ENCODE measurements at places on chromosomes 1 and 21. TPM values are rescaled to one million over a fixed set of nuclear protein-coding genes. Genes with fewer than 3 reads are reported as not detected.

DNA sequence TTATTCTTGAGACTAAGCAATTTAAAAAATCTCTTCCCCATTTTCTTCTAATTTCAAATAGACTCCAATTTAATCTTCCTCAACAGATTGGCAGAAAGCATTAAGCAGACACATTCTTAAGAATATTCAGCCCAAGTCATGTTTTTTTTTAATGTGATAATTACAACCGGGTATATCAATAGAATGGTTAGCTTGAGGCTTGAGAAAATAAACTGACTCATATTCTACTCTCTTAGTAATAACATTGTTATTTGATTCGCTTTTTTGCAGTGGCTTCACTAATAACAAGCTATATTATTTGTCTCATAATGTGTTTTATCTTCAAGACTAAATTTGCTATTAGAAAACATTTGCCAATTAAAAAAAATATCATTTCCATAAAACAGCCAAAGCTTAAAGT is 488.6 kb upstream of the RGS18 start:
- H3K4me3 ChIP-seq = no peak overlapping the region
- no peak for DNase-seq
- no peak overlapping the region for H3K27ac ChIP-seq
- H3K36me3 ChIP-seq = no peaks in the 10 kb centered on the region

- H3K36me3 ChIP-seq = no peaks in the 10 kb centered on the region
- DNase-seq = no peak
- H3K4me1 ChIP-seq = peaks cover 7% of the 10 kb centered on the region
- H3K27me3 ChIP-seq = peaks cover 35% of the 10 kb centered on the region
- H3K4me3 ChIP-seq = no peak overlapping the region
- no peak overlapping the region for H3K27ac ChIP-seq
Measured at GRCh38 chr1:110722807-110723206, 48.1 kb upstream of the KCNA3 start.

DNA sequence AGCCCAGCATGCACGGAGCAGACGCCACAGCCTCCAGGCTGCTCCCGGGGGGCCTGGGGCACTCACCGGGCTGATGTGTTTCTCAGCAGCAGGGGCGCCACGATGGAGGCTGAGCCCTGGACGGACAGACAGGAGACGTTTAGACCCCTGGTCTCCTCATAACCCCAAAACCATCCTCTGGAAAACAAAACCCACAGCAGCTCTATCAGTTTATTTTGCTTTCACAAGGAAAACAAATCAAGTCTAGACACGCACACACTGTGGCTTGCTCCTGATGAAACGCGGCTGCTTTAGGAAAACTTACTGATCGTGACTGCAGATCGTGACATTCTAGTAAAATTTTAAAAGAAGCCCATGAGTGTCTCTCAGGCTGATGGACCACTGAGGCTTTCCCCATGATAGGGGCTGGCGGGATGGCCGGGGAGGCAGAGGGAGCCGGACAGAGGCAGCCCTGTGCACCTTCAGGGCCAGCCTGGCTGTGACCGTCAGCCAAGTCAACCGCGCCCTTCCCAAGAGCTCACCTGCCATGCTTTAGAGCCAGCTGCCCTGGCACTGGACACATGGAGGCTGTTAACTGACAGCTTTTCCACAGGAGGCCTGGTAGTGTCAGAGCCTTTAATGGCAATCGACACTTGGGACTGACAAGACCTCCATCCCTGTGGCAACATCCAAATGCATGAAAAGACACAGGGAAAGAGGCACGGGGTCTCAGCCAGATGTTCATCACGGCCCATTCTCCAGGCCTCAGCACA is 5.2 kb downstream of the POFUT2 start:
- peaks cover 81% of the 10 kb centered on the region for H3K36me3 ChIP-seq
- peaks cover 8% of the 10 kb centered on the region for H3K4me1 ChIP-seq
- no peak for DNase-seq
- no peaks in the 10 kb centered on the region for H3K27me3 ChIP-seq

DMRTA2 gene
- total RNA-seq = not detected

LIN9 gene
- 19.5 TPM for total RNA-seq

DNA sequence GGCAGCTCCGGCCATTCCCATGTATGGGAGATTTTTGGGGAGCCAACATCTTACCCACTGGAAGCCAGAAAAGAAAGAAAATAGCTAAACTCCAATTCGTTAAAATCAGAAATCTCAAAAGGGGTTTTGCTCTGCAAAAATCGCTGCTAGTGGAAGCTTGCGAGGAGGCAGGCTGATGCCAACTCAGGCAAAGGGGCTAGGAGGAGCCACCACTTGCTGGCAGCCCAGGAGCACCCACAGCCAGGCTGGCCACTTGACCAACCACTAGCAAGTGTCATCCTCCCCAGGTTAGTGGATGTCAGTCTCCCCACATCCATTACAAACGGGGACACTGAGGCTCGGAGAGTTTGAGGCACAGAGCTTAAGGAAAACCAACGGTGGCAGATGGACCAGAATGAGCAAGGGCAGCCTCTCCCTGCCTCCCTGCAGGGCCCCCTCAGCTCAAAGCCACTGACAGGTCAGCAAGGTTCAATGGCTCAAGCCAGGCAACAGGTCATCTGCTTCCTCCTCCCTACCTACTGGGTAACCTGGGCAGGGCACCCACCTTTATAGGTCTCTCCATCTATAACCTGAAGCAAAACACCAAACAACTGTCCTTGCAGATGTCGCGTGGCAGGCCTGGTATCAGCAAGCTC is 10.8 kb downstream of the KCNN3 start:
- no peaks in the 10 kb centered on the region for H3K27me3 ChIP-seq
- DNase-seq = no peak
- H3K36me3 ChIP-seq = no peaks in the 10 kb centered on the region
- peaks cover 48% of the 10 kb centered on the region for H3K4me1 ChIP-seq

- no peak overlapping the region for H3K4me3 ChIP-seq
- no peak overlapping the region for H3K27ac ChIP-seq
- no peaks in the 10 kb centered on the region for H3K4me1 ChIP-seq
Measured at GRCh38 chr1:223248001-223248769, 105.1 kb upstream of the TLR5 start.

DNA sequence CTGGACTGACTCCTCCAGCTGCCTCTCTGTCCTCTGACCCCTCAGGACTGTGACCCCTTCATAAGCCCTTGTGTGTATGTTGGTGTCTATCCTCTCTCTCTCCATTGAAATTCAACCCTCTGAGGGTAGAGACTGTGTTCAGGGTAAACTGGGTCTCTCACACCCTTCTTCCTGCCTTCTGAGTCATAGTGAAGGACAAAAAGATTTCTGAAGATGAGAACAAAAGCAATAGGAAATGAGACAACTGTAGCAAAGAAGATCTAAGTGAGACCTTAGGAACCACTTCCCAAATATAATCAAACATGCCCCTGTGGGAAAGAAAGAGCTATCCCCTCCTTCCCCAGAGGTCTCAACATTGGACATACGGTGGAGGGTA is 16.9 kb downstream of the NUAK2 start:
- H3K4me3 ChIP-seq = no peak overlapping the region
- no peak overlapping the region for H3K27ac ChIP-seq
- peaks cover 6% of the 10 kb centered on the region for H3K4me1 ChIP-seq
- H3K27me3 ChIP-seq = no peaks in the 10 kb centered on the region
- H3K36me3 ChIP-seq = peaks cover 58% of the 10 kb centered on the region

Measured in left ventricle myocardium inferior (tissue), 1 donor.